ENCODE measurements at places on chromosomes 4 and X. TPM values are rescaled to one million over a fixed set of nuclear protein-coding genes. Genes with fewer than 3 reads are reported as not detected.

The GAGE13 gene
- not detected for total RNA-seq

The HDX gene
- 6.7 TPM for total RNA-seq

The PNMA5 gene
- total RNA-seq = 0.29 TPM

The TMEM271 gene
- total RNA-seq = not detected

The KCTD8 gene
- total RNA-seq = 0.88 TPM

The TEX11 gene
- 0.75 TPM for total RNA-seq

The IRAK1 gene
- 60.2 TPM for total RNA-seq

The CT45A9 gene
- total RNA-seq = not detected

The ANKRD50 gene
- 14.6 TPM for total RNA-seq

The JADE3 gene
- total RNA-seq = 33.1 TPM

GRCh38 chr4:181938631-181939030 lies 304.6 kb upstream of the TENM3 start:
- no peaks in the 10 kb centered on the region for H3K36me3 ChIP-seq
- no peak for DNase-seq

GRCh38 chr4:93199492-93199891 lies 629.1 kb upstream of the ATOH1 start:
- no peak overlapping the region for H3K27ac ChIP-seq
- peak; percentile 75 for DNase-seq
- H3K27me3 ChIP-seq = no peaks in the 10 kb centered on the region
- H3K36me3 ChIP-seq = no peaks in the 10 kb centered on the region

DNA sequence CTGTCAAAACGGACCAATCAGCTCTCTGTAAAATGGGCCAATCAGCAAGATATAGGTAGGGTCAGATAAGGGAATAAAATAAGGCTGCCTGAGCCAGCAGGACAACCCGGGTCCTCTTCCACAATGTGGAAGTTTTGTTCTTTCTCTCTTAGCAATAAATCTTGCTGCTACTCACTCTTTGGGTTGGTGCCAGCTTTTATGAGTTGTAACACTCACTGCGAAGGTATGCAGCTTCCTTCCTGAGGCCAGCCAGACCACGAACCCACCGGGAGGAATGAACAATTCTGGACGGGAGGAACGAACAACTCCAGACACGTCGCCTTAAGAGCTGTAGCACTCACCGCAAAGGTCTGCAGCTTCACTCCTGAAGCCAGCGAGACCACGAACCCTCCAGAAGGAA lies 287.8 kb downstream of the RAPGEF2 start:
- H3K36me3 ChIP-seq = no peaks in the 10 kb centered on the region
- DNase-seq = no peak
- H3K4me3 ChIP-seq = no peak overlapping the region
- H3K27ac ChIP-seq = no peak overlapping the region

- no peaks in the 10 kb centered on the region for H3K4me1 ChIP-seq
- H3K27ac ChIP-seq = peak overlapping the region; percentile 61
- DNase-seq = no peak
Observed at GRCh38 chr4:630656-631055, 5.3 kb downstream of the PDE6B start.

DNA sequence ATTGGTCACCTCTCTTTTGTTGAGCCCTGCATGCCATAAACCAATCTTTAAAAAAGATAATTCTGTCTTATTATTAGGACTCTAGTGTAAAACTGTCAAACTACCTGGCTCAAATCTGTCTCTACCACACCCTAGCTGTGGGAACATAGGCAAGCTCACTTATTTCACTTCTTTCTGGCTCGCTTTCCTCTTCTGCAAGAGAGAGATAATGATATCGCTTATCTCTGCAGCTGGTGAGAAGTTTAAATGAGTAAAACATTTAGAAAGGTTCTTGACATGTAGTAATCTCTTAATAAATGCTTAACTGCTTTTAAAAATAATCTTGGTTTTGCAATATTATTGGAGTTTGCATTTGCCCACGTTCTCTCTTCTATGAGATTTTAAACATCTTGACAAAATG lies 1109.2 kb downstream of the RAPGEF2 start:
- H3K4me1 ChIP-seq = no peaks in the 10 kb centered on the region
- no peak overlapping the region for H3K4me3 ChIP-seq
- H3K27ac ChIP-seq = no peak overlapping the region
- no peaks in the 10 kb centered on the region for H3K36me3 ChIP-seq
- DNase-seq = no peak
- no peaks in the 10 kb centered on the region for H3K27me3 ChIP-seq

- no peaks in the 10 kb centered on the region for H3K4me1 ChIP-seq
- H3K27ac ChIP-seq = no peak overlapping the region
- DNase-seq = no peak
- no peaks in the 10 kb centered on the region for H3K27me3 ChIP-seq
- no peaks in the 10 kb centered on the region for H3K36me3 ChIP-seq
Observed at GRCh38 chr4:77466430-77466829, 139.2 kb upstream of the CXCL13 start.

- no peaks in the 10 kb centered on the region for H3K27me3 ChIP-seq
- no peaks in the 10 kb centered on the region for H3K36me3 ChIP-seq
Observed at GRCh38 chr4:181520790-181521189, 722.4 kb upstream of the TENM3 start.

- DNase-seq = no peak
- H3K4me1 ChIP-seq = no peaks in the 10 kb centered on the region
- H3K27ac ChIP-seq = no peak overlapping the region
- H3K36me3 ChIP-seq = no peaks in the 10 kb centered on the region
- H3K4me3 ChIP-seq = no peak overlapping the region
Observed at GRCh38 chr4:108738003-108738706, 24.7 kb downstream of the ETNPPL start.

DNA sequence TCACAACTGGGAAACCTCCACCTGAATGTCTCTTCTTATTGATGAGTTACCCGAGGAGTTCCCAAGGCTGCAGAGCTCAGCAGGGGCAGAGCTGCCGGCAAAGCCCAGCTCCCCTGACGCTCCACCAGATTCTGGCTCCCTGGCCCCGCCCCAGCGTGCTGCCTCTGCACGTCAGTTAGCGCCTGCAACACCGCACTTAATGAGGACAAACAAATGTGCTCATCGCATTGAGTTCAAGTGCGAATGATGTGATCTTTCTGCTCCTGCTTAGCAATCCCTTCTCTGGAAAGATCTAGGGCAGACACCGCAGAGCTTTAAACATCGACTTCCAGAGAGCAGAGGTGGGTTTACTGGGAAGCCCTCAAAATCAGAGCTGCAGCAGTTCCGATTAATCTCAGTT lies 55.5 kb upstream of the FBXW7 start:
- no peaks in the 10 kb centered on the region for H3K36me3 ChIP-seq
- no peaks in the 10 kb centered on the region for H3K27me3 ChIP-seq
- H3K4me1 ChIP-seq = peaks cover 6% of the 10 kb centered on the region
- peak overlapping the region; percentile 45 for H3K4me3 ChIP-seq

DNA sequence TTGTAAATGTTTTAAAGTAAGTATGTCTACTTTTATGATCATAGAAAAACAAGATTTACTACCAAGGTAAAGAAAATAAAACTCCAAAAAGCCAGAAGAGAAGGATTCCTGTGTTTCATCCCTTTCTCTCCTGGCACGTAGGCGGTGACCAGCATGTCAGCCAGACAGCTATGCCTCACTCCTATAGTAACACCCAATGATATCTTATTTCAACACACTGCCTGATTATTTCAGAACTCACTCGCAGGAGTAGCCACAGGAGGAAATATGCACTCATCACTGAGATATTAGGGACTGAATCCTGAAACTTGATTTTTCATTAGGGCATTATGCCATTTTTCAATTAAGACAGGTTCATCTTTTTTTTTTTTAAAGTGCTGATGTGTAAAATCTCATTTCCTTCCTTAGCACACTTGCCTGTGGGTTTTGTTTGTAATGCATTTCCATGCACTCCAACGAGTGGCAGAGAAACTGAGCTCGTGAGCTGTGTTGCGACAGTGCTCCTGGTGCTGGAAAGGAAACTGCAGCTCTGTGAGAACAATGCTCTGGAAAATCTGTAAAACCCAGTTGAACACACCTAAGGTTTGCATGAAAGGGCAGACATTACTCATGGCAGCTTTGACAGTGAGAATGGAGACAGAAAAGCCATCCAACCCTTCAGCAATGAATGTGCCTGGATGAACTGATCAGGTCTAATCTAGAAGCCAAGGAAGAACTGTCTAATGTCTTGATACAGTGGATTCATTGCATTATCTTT lies 18.2 kb downstream of the RAI2 start:
- H3K4me3 ChIP-seq = no peak overlapping the region
- H3K27ac ChIP-seq = no peak overlapping the region
- no peaks in the 10 kb centered on the region for H3K4me1 ChIP-seq
- no peaks in the 10 kb centered on the region for H3K27me3 ChIP-seq
- H3K36me3 ChIP-seq = no peaks in the 10 kb centered on the region

GRCh38 chrX:42079968-42080367 lies 156.6 kb upstream of the CASK start:
- no peaks in the 10 kb centered on the region for H3K27me3 ChIP-seq
- no peaks in the 10 kb centered on the region for H3K36me3 ChIP-seq
- H3K27ac ChIP-seq = no peak overlapping the region
- DNase-seq = no peak
- no peaks in the 10 kb centered on the region for H3K4me1 ChIP-seq
- no peak overlapping the region for H3K4me3 ChIP-seq

GRCh38 chr4:155906554-155907247 lies 3.2 kb downstream of the TDO2 start:
- DNase-seq = no peak
- no peaks in the 10 kb centered on the region for H3K27me3 ChIP-seq
- H3K27ac ChIP-seq = no peak overlapping the region
- H3K4me3 ChIP-seq = no peak overlapping the region
- H3K36me3 ChIP-seq = no peaks in the 10 kb centered on the region

DNA sequence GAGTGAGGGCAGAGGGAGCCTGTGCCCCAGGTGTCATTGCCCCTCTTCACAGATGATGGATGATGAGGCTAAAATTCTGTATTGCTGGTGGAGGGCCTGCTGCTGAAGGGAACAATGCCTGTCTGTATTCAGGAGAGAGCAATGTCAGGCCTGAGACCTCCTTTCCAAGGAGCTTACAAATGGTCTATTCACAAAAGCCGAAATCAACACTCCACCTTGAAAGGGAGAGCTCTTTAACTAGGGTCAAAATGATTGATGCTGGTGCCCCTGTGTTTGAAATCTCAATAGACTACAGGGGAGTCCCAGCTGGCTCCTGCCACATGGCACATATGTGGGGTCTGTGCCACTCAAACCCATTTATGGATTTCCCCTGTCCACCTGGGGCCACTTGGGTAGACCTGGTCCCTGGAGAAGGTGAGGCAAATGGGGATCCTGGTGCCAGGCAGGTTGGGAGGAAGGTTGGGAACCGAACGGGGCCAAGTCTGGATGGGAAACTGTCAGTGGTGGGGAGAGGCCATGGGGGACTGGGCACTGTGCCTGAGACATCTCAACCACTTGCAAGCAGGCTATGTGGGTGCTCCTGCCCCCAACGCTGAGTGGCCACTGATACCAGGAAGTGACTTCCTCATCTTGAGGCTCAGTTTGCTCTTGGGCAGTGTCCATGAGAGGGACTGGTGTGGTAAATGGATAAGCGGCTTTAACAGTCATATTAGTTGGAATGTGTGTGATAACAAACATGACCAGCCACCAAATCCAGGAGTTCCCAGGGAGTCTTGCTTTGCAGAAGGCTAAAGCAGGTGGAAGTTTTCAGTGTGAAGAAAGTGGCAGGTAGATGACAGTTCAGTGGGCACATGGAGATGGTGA lies 223.8 kb upstream of the PSAPL1 start:
- no peaks in the 10 kb centered on the region for H3K27me3 ChIP-seq
- peak overlapping the region; percentile 54 for H3K27ac ChIP-seq
- no peak for DNase-seq
- H3K36me3 ChIP-seq = no peaks in the 10 kb centered on the region

- no peaks in the 10 kb centered on the region for H3K27me3 ChIP-seq
- H3K4me1 ChIP-seq = peaks cover under 1% of the 10 kb centered on the region
- DNase-seq = no peak
- H3K4me3 ChIP-seq = no peak overlapping the region
Observed at GRCh38 chr4:184193556-184194525, 23.8 kb downstream of the ENPP6 start.

GRCh38 chr4:164753873-164754488 lies at the start of gene SMIM31:
TSS of gene SMIM31 (plus strand) at chr4:164754131. CDS start at chr4:164770444, 16,313 bp downstream.
- DNase-seq = no peak
- H3K27ac ChIP-seq = no peak within 1 kb of the TSS
- no peak within 1 kb of the TSS for H3K4me3 ChIP-seq
- H3K4me1 ChIP-seq = no peaks in the 10 kb centered on the region

- H3K4me3 ChIP-seq = no peak overlapping the region
- no peak for DNase-seq
- H3K27ac ChIP-seq = no peak overlapping the region
- H3K4me1 ChIP-seq = no peaks in the 10 kb centered on the region
- no peaks in the 10 kb centered on the region for H3K36me3 ChIP-seq
Observed at GRCh38 chrX:133723930-133724329, 261.5 kb downstream of the GPC3 start.

DNA sequence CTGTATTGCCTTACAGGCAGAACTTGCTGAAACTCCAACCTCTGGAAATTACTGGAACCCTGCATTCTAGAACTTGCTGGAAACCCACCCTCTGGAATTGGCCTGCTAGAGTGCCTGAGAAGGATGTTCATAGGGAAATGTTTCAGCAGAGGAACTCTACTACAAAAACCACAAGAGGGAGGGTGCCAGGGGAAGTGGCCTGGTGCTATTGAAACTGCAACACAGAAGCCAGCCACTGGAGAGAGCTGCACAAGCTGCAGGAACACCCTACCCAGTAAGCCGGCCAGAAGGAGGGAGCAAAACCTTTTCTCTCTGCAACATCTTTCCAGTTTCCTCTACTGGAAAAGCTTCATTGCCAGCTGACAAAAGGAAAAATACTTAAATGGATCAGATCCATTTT lies 2.5 kb upstream of the BRWD3 start:
- no peaks in the 10 kb centered on the region for H3K4me1 ChIP-seq
- H3K27ac ChIP-seq = no peak overlapping the region
- no peak overlapping the region for H3K4me3 ChIP-seq
- peak; percentile 75 for DNase-seq
- H3K36me3 ChIP-seq = no peaks in the 10 kb centered on the region
- H3K27me3 ChIP-seq = no peaks in the 10 kb centered on the region

DNA sequence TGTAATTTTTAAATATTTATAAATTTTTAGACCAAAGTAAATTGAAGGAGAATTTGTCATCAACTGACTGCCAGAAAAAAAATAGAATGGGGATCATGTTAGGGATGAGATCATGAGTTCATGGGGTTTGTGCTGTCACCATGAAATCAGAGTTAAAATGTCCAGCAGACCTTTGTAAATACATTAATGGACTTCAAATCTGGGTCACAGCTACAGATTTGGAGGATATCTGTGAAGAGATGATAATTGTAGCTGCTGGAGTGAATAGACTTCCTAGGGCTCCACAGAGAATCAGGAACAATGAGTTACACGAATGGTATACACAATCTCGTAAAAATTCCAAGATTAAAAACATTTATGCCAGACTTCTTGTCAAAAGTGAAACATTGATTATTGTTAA lies 6.6 kb downstream of the FSTL5 start:
- H3K4me1 ChIP-seq = peaks cover 6% of the 10 kb centered on the region
- no peak overlapping the region for H3K27ac ChIP-seq
- H3K36me3 ChIP-seq = no peaks in the 10 kb centered on the region
- no peak overlapping the region for H3K4me3 ChIP-seq

DNA sequence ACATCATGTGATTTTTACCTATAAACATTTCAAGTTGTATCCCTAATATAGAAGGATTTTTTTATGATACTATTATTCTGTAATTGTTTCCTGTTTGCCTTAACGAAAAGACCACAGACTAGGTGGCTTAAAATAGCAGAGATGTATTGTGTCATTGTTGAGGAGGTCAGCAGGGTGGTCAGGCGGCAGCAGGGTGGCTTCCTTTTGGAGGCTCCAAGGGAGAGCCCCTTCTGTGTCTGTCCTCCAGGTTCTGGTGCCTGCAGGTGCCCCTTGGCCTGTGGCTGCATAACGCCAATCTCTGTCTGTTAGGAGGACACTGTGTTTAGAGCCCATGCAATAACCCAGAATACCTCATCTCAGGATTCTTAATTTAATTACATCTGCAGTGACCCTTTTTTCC lies 118.1 kb downstream of the TBL1X start:
- no peaks in the 10 kb centered on the region for H3K4me1 ChIP-seq
- no peaks in the 10 kb centered on the region for H3K36me3 ChIP-seq
- DNase-seq = no peak
- no peaks in the 10 kb centered on the region for H3K27me3 ChIP-seq

Data from endodermal cell (in vitro differentiated cells).